ENCODE measurements at places on chromosomes 11 and 22.

- DNase-seq: no peak
Measured at GRCh38 chr11:33690290-33691065, 10.1 kb downstream of the C11orf91 start.

DNA sequence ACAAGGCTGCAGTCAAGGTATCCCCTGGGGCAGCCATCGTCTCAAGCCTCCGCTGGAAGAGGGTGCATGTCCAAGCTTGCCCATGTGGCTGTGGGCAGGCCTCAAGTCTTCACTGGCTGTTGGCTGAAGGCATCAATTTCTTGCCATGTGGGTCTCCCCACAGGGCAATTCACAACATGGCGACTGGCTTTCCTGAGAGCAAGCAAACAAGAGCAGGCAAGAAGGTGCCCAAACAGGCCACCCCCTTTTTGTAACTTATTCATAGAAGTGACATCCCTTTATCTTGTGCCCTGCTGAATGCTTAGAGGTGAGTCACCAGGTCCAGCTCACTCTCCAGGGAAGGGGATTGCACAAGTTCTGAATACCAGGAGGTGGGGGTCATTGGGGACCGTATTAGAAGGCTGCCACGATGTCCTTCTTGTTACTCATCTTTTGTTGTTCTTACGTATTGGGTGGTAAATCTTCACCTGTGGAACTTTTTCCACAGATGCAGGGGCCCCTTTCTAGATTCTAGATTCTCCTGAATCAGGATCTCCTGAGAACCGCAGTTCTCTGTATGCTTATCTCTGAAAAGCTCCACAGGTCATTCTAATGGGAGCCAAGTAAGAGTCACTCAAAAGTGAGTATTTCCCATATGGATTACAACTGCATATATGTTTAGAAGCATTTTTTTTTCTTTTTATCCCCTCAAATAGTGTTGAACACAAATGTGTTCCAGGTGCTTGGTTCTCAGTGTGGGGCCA lies 44.2 kb upstream of the MICAL2 start:
- DNase-seq: no peak

DNA sequence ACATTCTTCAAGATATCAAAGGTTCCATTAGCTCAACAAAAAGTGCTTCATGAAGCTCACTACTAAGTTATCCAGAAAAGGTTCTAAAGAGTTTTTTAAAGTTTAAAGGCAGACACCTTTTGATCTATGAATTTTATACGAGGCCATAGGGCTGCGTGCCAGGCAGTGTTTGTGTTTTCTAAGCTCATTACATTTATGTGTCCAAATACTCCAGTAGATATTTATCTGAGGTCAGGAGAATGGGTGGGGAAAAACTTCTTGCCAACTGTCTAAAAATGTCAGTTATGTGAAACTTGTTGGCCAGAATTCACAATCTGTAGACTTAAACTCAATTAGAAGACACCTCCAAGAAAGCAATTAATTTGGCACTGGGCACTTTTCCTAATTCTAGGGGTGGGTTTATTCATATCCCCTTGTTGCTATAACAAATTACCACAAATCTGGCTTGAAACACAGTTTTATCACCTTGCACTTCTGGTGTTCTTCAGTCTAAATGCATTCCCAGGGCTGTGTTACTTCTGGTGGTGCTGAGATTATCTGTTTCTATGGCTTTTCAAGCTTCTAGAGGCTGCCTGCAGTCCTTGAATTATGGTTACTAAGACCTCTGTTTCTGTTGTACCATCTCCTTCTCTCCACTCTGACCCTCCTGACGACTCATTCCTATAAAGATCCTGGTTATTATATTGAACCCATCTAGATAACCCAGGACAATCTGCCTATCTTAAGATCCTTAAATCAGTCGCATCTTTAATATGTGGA lies 1030.4 kb upstream of the CNTN5 start:
- DNase-seq: no peak

- no peak for DNase-seq
Measured at GRCh38 chr11:1573903-1574237, 1.8 kb upstream of the DUSP8 start.

DNA sequence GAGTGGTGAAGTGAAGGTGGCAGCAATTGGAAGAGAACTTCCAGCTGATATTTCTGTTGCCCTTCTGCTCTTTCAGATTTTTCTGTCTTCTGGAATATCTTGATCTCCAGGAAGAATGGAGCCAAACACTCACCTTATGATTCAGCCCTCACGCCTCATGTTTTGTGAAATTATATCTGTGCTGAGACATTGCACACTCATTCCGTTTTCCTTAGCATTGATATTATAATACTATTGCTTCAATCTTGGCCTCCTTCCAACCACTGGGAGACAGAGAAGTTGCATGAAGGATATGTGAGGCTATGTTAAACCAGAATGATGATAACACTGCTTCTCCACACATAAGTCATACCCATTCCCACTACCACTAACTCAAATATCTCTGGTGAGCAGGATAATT lies 177.9 kb downstream of the ETS1 start:
- DNase-seq: no peak

- peak; percentile 11 for DNase-seq
Measured at GRCh38 chr11:46247659-46248058, 29.8 kb upstream of the CREB3L1 start.

DNA sequence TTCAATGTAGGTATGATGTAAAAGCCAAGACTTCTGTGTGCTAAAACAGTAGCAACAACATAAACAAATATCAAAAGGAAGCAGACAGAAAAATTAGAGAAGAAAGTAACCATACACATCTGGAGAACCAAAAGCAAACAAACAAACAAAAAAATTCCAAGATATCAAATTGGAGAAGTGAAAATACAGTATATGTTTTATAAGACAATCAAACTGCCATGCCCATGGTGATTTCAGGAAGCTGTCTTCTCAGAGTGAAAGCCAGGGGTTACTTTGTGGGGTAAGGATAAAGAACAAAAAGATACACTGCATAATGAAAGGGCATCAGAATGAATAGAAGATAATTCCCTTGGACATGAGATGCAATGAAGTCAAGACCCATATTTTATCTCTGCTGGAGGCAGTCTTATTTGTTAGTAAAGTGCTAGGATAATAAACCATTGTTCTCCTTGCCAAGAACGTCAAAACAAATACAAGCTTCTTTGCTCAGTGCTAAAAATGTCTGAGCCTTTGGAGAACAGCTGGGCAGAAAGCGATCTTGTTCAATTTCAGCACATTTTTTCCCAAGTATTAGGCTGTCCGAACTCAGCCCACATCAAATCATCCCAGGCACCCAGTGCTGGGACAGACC lies 38.1 kb upstream of the LDLRAD3 start:
- no peak for DNase-seq

GRCh38 chr11:59671471-59671870 lies 2.6 kb upstream of the PATL1 start:
- no peak for DNase-seq

DNA sequence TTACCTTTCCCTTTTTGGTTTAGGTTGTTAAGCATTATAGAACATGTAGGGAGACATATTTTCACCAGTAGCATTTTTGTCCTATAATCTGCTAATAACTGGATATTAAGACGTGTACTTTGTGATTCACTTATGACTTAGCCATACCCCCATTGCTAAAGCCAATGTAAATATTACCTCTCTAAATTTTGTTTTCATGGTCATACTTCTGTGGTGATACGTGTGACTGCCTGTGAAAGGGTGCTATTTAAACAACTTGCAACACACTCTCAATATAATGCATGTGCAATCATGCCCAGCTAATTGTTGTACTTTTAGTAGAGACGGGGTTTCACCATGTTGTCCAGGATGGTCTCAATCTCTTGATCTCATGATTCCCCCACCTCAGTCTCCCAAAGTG lies 36.2 kb upstream of the PAK1 start:
- no peak for DNase-seq

- DNase-seq: no peak
Measured at GRCh38 chr11:102155676-102156075, 45.4 kb downstream of the YAP1 start.

DNA sequence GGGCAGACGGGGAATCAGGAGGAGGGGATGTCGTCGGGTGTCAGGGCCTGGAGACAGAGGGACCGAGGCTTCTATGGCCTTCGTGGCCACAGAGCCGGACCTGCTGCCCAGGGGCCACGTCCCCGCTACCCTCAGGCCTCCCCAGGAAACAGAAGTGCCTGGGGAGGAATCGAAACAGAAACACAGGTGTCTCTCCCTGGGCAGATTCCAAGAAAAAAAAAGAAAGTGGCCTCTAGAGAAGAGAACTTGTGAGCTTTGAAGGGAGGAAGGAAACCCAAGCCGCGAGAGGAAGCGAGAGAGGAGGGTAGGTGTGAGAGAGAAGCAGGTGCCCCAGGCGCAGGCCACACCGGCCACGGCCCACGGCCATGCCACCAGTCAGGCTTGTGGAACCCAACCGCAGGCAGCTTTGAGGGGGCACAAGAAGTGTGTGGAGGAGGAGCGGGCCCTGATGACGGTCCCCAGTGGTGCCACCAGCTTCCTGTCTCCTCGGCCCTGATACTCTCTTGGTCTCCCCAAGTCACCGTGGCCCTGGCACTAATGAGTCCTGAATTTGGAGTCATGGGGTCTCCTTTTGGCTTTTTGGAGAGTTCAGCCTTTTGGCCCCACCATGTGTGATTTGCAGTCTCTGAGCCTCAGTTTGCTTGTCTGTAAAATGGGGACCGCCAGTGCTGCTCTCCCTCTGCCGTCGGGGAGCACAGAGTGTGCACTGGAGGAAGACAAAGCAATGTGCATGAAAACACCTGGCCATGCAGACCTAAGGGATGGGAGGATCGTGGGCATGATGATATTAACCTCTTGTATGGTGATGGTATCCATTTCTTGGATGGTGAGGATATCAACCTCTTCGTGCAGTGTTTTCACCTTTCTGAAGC lies 25.2 kb downstream of the LIF start:
- DNase-seq: peak; percentile 61

- no peak for DNase-seq
Measured at GRCh38 chr11:95140397-95141033, 50.9 kb downstream of the ENDOD1 start.

- no peak for DNase-seq
Measured at GRCh38 chr11:62770778-62771143, 435 bp upstream of the TAF6L start.

DNA sequence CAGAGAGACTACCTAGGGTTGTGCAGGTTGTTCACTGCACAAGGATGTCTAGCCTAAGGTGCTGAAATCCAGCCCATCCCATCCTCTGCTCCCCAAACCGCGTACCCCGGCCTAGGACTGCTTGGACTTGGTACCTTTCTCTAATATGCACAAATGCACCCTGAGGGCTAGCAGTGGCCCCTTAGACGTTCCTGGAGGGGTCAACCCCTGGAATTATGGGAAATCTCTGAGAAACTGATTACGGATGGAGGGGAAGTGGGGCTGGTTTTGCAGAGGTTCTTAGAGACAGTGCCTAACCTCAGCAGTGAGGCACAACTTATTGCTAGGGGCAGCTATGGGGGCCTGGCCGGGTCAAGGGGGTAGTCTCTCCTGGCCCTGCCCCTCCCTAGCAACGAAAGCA lies 2.5 kb downstream of the C11orf68 start:
- no peak for DNase-seq

GRCh38 chr11:2325719-2326118 lies 23.9 kb downstream of the TSPAN32 start:
- DNase-seq: no peak

Data from CD4-positive, alpha-beta T cell treated with Interleukin-1 beta for 1 hour (primary cell).